ENCODE measurements at places on chromosomes 11 and 22.

- DNase-seq = no peak
These were observed 8.1 kb downstream of the SCN2B start for GRCh38 chr11:118168316-118168715.

DNA sequence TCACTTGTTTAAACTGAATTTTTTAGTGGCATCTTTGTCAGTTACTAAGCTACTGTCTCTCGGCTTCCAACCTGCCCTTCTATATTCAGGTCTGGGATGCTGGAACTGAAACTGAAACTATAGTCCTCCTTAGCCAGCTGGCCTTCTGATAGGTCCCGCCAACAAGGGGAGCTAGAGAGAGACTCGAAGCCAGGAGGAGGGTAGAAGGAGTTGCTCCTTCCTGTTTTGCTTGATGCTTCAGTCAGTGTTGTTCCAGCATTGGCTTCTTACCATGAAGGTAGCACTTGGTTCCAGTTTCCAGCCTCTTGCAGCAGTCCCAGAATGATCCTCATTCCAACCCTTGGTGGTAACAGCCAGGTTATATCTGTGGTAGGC is 32.9 kb upstream of the HORMAD2 start:
- no peak for DNase-seq

DNA sequence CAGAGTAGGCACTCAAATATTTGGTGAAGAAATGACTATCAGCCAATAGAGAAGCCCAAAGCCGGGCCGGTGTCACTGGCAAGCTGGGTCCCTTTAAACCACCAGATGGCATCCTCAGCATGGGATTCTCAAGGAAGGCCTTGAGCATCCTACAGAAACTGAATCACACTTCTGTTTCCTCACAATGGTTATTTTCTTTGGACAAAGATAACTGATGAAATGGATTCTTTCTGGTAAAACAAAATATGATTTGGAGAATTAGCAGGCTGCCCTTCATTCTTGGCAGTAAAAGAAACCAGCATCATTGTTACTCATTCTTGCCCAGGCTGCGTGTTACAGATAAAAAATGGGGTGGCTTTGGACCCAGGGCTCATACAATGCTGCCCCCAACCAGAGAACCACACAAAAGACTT is 30.3 kb upstream of the ASPHD2 start:
- peak; percentile 55 for DNase-seq

GRCh38 chr11:44008088-44008501 is 39.7 kb upstream of the ACCSL start:
- DNase-seq = no peak

DNA sequence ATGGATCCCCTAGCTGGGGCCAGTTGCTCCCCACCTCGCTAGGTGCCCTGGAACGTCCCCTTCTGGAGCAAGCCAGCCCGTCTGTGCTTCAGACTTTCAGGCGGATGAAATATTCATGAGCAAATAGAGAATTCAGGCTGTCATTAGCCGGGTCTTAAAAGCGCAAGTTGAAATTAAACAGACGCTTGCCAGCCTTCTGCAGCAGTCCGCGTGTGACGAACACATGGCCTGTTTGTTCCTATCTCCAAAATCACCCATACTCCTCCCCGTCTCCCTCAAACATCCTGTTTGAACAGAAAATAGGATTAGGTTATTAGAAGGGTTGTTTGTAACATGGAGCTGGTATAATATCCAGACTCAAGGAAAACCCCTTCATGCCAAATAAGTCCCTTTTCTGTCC is 38.7 kb downstream of the MYO18B start:
- DNase-seq = no peak

DNA sequence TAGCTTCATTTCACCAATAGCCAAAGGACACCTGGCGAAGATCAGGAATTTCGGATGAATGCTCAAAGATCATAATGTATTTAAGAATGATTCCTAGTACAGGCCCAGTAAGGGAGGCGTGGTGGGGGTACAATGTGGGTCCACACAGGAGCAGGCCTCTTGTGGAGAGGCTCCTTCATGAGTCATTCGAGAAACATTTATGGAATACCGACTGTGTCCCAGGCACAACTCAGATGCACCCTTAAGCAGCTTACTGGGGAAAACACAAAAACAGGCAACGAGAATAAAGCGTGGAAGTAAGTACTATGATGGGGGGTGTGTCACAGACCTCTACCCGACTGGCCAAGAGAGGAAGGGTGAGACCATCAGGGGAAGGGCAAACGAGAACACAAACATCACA is 44.5 kb downstream of the SMCO4 start:
- no peak for DNase-seq

- no peak for DNase-seq
These were observed 767.5 kb downstream of the JRKL start for GRCh38 chr11:97157221-97157740.

DNA sequence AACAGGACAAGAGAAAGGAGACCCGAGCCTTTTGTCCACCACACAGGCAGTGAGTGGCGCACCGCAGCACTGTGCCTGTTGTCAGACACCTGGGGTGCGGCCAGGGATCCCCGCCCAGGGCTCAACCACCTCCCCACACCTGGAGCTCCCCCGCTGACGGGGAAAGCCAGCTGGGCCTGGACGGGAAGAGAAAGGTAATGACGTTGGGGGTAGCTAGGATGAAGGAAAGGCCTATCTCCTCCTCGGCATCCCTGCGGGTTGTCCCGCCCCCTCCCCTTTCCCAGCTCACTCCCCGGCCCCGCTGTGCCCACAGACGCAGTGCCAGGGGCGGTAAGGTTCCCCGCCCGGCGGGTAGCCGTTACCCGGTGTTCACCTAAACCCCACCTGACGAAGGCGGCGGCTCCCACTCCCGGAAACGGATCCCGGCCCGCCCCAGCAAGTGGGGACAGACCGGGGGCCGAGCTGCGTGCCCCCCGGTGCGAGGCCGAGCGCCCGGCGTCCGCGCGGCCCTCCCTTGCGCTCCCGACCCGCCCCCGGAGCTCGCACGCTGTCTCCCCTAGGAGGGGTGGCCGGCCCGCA is 495 bp downstream of the HYOU1 start:
- DNase-seq = peak; percentile 87

GRCh38 chr11:60912851-60913528 is 968 bp upstream of the TMEM109 start:
- DNase-seq = no peak

DNA sequence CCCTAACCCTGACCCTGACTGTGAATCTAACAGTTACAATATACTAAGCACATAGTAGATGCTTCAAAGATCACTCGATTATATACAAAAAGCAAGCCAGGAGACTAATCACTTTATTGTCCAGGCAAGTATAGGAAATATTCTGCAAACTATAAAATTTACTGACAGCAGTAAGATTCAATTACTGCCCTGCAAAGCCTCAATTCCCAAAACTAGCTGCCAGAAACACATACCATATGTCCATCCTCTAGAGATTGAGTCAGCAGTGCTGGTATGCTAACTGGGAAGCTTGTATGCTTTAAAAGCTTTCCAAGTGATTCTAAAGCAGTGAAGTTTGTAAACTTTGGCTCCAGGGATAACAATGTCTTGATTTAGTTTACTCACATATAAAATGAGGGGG is 26.1 kb downstream of the CSTF3 start:
- no peak for DNase-seq

Data from posterior cingulate gyrus (tissue), 11 donors.